Activated T-cell treated with anti-CD3 and anti-CD28 coated beads, Interleukin-2, amount 50 U/mL, for 24 hours (primary cell): ENCODE measurements at places on chromosomes 6 and 20.
A peak's percentile ranks its signal among the peaks of the same experiment; 100 is the strongest.

DNA sequence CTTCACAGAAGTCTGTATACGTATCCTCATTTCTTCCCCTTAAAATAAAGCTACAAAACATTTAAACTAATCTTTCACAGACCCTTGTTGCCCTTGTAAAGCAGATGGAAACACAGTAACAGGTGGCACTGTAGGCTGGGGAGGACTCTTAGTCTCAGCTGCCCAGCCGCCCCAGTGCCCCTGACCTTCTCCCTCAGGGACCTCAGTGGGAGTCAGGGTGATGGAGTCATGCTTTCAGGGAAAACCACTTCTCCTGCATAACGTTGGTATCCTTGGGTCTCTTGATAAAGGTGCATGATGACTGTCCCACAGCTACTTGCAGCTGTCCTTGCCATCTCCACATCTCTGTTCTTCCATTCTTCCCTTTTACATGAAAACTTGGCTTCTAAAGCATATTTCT is 198.6 kb downstream of the CDKAL1 start:
- no peak for DNase-seq
- peaks cover 23% of the 10 kb centered on the region for H3K36me3 ChIP-seq
- no peak overlapping the region for H3K4me3 ChIP-seq
- H3K4me1 ChIP-seq = peaks cover 5% of the 10 kb centered on the region
- H3K27ac ChIP-seq = no peak overlapping the region

DNA sequence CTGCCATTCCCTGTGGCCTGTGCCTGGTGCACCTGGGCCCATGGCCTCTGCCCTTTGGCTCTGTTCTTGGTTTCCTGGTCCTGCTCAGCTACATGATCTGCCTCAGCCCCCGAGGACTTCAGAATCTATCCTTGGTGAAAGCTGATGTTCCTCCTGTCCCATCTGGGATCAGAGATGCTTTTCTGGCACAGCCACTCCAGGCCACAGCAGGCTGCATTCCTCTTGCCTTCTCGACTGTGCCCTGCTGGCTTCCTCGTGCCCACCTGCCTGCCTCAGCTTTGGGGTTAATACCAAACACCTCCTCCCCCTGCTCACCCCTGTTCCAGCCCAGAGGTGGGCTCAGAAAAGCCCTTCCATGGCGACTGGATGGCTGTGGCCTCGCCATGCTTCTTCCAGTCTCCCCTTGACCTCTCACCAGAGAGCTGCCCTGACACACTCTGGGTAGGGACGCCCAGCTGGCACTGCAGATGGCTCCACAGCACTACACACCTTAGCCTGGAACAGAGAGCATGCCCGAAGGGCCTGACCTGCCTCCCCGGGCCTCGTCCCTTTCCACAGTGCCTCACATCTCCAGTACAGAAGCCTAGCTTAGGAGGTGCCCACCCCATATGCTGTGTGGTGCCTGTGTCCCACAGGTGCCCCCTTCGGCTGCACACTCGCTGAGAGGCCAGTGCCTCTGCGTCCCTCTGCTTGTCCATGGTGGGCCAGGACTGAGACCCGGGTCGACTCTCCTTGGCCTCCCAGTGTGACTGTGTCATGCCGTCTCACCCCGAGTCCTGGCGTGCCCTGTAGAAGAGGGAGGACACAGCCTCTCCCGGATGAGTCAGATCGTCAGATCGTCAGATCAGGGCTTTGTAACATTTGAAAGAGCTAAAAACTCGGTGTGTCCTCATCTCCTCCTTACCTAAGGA is 148.8 kb downstream of the DTNBP1 start:
- H3K4me1 ChIP-seq = peaks cover 2% of the 10 kb centered on the region
- H3K27ac ChIP-seq = peak overlapping the region; percentile 83
- H3K4me3 ChIP-seq = no peak overlapping the region
- H3K36me3 ChIP-seq = peaks cover 100% of the 10 kb centered on the region
- DNase-seq = no peak

DNA sequence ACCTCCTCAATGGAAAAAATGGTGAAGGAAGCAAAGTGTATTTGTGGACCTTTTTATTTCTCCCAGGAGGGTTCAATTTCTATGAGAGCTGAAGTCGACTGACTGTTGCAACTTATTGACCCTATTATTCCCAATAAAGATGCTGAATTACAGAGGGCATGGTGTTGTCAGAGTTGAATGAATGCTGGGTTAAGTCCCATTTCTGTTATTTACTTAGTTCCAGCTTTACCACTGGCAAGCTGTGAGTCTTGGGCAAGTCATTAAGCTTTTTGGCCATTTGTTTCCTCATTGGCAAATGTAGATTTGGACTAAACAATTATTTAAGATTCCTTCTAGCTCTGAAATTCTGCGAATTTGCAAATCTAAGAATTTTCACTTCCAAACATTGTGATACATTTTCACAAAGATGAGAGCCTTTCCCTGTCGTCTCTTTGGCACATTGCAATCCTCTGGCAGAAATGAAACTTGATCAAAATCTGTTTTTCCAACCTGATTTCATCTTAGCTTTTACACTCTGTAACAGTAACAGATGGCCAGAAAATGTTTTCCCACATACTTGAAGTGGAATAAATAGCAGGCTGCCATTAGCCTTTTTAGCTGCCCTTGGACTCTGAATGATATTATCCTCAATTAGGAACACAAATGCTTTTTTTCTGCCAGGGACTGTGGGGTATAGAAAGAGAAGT is 21.3 kb downstream of the BLTP3A start:
- no peaks in the 10 kb centered on the region for H3K27me3 ChIP-seq
- H3K27ac ChIP-seq = no peak overlapping the region
- peaks cover 2% of the 10 kb centered on the region for H3K36me3 ChIP-seq
- peaks cover 23% of the 10 kb centered on the region for H3K4me1 ChIP-seq
- H3K4me3 ChIP-seq = no peak overlapping the region

DNA sequence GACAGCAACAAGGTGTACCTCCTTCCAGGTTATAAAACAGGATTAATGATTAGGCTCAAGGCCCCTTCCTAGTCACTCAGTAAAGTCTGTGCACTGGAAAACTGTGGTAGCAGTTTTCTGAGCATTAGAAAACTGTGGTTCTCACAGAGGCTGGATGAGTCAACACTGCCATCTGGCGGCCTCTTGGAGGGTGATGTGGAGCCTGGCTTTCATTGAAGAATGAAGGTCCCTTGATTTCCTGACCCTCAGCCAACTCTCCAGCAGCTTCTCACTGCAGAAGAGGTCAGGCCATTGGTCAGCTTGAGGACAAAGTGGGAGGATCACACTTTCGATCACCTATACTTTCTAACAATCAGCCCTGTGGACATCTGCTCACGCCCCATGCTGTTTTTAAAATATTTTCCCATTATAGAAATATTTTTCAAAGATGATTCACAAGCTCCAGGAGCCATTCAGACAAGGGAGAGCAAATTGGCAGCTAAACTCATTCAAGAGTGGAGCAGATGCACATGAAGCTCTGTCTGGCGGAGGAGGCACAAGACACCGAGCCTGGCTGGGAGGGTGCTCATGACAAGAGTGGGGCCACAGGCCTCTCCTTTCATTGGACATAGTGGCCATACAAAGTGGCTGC is 23.2 kb downstream of the PSMB1 start:
- peaks cover 33% of the 10 kb centered on the region for H3K36me3 ChIP-seq
- H3K4me3 ChIP-seq = no peak overlapping the region
- DNase-seq = peak; percentile 69
- H3K4me1 ChIP-seq = peaks cover 9% of the 10 kb centered on the region
- no peaks in the 10 kb centered on the region for H3K27me3 ChIP-seq
- H3K27ac ChIP-seq = no peak overlapping the region

- no peaks in the 10 kb centered on the region for H3K27me3 ChIP-seq
- H3K4me3 ChIP-seq = no peak overlapping the region
- no peaks in the 10 kb centered on the region for H3K4me1 ChIP-seq
- H3K27ac ChIP-seq = no peak overlapping the region
These were observed 47.9 kb upstream of the EPB41L1 start for GRCh38 chr20:36106606-36107005.

DNA sequence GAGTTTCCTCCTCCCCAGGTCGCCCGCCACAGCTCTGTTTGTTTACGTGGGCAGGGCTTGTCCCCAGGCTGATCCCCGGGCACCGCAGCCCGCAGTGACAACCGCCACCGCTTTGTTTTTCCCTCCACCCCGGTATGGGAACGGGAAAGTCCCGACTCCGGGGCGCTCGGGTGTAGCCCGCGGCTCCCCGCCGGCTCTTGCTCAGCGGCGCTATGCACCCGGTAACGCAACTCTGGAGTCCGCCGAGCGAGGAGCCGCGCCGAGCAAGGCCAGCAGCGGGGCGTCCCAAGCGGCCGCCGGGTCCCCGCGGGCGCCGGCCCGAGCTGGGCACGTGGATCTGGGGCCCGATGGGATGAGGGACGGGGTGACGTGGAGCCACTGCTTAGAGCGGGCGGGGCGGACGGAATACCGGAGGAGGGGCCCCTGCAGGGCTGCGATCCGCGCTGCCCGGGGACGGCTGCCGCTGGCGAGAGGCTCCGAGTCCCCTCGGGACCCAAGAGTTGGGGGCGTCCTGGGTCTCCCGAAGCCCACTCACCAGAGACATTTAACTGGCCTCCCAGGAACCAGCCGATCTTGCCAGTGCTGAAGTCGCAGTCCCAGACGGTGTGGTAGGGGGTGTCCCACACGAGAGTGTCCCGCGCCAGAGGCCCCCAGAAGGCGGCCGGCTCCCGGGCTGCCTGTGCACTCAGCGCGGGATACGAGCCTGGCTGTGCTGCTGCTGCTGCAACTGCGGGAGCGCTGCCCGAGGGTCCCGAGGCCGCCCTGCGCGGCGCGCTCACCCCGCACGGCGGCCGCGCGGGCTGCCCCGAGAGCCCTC is 497 bp downstream of the ACSS1 start:
- peaks cover 56% of the 10 kb centered on the region for H3K4me1 ChIP-seq
- DNase-seq = peak; percentile 82
- peaks cover 9% of the 10 kb centered on the region for H3K36me3 ChIP-seq

DNA sequence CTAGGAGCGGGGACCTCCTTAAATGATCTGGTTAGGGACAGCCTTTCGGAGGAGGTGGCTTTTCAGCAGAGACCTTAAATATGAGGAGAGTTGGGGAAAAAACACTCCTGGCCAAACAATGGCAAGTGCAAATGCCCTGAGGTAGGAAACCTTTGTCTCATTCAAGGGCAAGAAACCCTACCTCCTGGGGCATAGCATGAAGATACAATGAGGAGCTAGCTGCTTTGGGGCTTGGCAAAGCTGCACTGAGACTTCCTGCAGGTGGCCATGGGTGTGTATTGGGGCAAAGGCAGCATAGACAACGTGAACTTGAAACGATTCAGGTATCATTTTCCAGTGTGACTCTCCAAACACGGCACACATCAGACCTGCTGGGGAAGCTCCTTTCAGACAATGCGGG is 30.7 kb downstream of the PMEPA1 start:
- no peak for DNase-seq
- no peak overlapping the region for H3K4me3 ChIP-seq
- peaks cover 26% of the 10 kb centered on the region for H3K4me1 ChIP-seq
- no peak overlapping the region for H3K27ac ChIP-seq

GRCh38 chr6:163328411-163328810 is 86.1 kb upstream of the QKI start:
- no peak overlapping the region for H3K4me3 ChIP-seq
- DNase-seq = no peak
- H3K4me1 ChIP-seq = no peaks in the 10 kb centered on the region

DNA sequence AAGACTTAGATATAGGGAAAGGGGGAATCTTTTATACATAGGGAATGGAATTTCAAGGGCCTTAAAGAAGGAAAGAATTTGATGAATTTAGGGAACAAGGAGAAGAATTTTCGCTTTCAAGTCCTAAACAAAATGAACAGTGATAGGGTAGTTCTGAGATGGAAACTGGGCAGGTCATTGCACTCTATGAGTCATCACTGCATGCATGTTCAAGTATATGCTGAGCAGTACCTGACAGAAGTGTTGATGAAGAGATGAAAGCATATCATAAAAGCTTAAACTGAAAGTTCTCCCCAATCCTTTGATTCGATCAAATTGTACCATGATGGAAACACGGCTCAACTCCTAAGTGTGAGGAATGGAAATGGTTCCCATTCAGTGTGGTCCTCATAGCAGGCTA is 271.0 kb downstream of the TSHZ2 start:
- peaks cover 7% of the 10 kb centered on the region for H3K4me1 ChIP-seq
- no peak overlapping the region for H3K4me3 ChIP-seq
- H3K36me3 ChIP-seq = no peaks in the 10 kb centered on the region
- no peak for DNase-seq
- H3K27me3 ChIP-seq = peaks cover 9% of the 10 kb centered on the region

GRCh38 chr6:169169941-169170582 is 83.6 kb downstream of the THBS2 start:
- H3K27ac ChIP-seq = no peak overlapping the region
- H3K4me1 ChIP-seq = no peaks in the 10 kb centered on the region
- no peak overlapping the region for H3K4me3 ChIP-seq
- H3K27me3 ChIP-seq = no peaks in the 10 kb centered on the region
- no peaks in the 10 kb centered on the region for H3K36me3 ChIP-seq

GRCh38 chr6:103516336-103516735 is 1343.4 kb downstream of the HACE1 start:
- no peak overlapping the region for H3K27ac ChIP-seq
- DNase-seq = no peak
- no peaks in the 10 kb centered on the region for H3K4me1 ChIP-seq

DNA sequence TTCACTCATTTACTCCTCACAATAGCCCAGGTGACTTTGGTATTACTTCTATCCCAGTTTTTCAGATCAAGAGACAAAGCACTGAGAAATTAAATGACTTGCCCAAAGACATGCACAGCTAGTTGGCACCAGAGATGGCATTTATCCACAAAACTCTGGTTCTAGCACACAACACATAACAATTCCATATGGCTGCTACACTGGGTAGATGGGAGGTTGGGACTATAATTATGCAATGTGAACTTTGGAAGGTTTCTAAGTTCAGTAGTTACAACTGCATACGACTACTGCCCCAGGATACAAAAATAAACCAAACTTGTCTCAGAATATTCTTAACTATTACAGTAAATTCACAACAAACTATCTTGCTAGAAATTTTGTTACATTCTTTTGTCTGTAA is 54.2 kb upstream of the MLIP start:
- no peaks in the 10 kb centered on the region for H3K4me1 ChIP-seq
- no peak overlapping the region for H3K27ac ChIP-seq
- DNase-seq = no peak
- no peak overlapping the region for H3K4me3 ChIP-seq
- no peaks in the 10 kb centered on the region for H3K27me3 ChIP-seq
- no peaks in the 10 kb centered on the region for H3K36me3 ChIP-seq

DNA sequence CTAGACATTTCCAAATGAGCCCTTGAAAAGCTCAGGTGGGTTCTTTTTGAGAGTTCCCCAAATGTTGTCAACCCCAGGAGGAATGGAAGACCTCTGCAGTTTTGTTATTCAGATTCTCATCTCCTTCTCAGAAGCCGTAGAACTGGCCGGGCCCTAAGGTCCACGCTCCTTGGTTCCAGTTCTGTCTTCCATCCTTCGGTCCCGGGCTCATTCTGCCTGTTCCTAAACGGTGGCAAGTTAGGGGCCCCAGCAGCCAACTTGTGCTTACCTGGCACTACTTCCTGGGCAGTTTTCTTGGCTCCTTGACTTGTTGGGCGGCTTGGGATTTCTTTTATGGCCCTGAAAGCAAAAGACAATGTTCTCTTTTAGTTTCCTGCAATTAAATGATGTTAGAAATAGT is 6.4 kb downstream of the ESR1 start:
- no peaks in the 10 kb centered on the region for H3K36me3 ChIP-seq
- no peak overlapping the region for H3K27ac ChIP-seq
- H3K4me3 ChIP-seq = no peak overlapping the region
- DNase-seq = no peak
- no peaks in the 10 kb centered on the region for H3K4me1 ChIP-seq

- no peak for DNase-seq
- H3K36me3 ChIP-seq = no peaks in the 10 kb centered on the region
- H3K4me1 ChIP-seq = peaks cover 16% of the 10 kb centered on the region
- no peaks in the 10 kb centered on the region for H3K27me3 ChIP-seq
- no peak overlapping the region for H3K4me3 ChIP-seq
These were observed 76.3 kb upstream of the SGK1 start for GRCh38 chr6:134394208-134394607.
